Fibroblast of skin of right quadriceps (primary cell): ENCODE measurements at places on chromosomes 12 and 14.

DNA sequence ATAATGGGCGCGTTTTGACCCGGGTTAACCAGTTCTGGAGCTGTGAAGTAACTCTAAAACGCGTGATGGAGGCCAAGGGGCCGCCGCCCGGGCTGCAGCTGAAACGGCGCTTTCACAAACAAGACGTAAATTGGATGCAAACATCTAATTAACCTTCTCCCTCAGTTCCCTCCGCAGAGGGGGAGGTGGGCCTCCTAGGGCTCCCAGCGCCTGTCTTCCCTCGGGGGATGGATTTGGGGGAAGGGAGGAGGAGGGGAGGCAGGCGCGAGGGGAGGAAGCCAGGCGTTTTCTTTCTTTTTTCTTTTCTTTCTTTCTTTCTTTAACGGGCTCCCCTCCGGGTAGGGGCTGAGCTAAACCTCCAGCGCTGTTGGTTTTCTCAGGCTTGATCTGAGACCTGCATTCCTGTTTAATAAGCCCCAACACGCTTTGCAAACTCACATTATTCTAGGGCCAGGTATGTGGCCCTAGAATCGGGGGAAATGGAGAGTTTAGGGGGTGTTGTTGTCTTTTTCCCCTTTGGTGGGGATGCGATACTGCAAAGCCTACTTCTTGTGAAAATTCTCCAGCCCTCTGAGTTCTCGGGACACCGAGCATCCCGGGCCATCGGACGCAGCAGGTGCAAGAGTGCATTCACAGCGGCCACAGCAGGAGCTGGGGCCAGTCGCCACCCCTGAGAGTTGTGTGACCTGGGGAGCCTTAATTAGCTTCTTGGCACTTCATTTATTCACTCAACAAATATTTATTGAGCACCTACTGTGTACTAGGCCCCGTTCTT lies 43.6 kb upstream of the LHX5 start:
- DNase-seq = no peak

- no peak for DNase-seq
Observed at GRCh38 chr12:96901175-96901574, 5.9 kb upstream of the NEDD1 start.

- DNase-seq = peak; percentile 48
Observed at GRCh38 chr12:89454080-89454848, 70.3 kb downstream of the GALNT4 start.

GRCh38 chr14:85417396-85417795 lies 112.5 kb upstream of the FLRT2 start:
- DNase-seq = no peak

DNA sequence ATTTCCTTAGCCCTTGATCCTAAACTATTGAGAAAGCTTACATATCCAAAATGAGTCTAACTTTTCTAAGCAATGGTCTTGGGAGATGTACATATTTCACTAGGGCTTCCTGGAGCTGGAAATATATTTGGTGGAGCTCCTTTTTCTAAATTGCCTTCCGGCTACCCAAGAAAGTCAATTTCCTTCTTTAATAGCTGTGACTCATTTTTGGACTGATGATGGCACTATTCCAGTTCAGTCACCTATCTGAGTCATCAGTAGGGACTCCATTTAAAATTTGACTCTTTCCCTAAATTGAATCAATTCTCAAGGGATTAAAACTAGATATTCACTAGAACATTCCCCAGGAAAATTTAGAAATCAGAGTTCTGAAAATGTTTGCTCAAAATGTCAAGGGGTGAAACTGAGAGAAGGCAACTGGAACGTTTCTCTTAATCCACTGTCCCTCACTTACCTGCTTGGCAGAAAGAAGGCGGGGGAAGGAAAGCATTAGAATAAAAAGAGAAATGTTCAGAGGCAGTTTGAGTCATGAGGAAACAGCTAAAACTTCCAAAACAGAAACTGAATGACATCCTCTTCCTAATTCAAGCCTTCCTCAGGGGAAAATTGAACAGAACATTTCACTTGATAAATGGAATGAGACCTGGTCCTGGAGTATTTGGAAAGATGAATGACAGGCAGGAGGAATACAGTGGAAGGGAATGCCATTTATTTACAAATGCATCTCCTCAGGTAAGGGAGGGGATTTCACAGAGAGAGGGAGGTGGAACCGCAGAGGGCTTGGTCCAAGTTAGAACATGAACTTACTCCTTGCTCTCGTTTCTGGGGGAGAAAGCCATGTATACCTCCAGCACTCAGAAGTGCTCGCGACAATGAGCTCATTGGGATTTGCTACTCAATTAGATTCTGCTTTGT lies 91.2 kb downstream of the RGS6 start:
- no peak for DNase-seq

GRCh38 chr12:112331886-112332285 lies 50.3 kb downstream of the HECTD4 start:
- DNase-seq = no peak
